ENCODE measurements at places on chromosomes 4 and X.

DNA sequence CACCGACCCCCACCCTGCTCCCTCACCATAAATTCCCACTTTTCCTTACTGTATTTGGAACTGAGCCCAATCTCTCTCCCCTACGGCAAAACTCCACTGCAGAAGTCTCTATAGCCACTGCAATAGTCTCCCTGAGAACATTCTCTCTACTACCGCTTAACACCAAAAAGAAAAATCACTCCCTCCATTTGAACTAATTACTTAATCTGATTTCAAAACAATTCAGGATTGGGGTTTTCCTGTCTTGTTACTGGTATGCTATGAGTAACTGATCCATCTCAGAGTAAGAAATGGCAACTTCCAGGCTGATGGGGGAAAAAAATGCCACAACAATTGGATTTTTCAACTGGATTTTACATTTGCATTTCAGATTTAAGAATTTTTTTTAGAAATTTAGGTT lies 5.8 kb downstream of the PAPSS1 start:
- no peak for DNase-seq

DNA sequence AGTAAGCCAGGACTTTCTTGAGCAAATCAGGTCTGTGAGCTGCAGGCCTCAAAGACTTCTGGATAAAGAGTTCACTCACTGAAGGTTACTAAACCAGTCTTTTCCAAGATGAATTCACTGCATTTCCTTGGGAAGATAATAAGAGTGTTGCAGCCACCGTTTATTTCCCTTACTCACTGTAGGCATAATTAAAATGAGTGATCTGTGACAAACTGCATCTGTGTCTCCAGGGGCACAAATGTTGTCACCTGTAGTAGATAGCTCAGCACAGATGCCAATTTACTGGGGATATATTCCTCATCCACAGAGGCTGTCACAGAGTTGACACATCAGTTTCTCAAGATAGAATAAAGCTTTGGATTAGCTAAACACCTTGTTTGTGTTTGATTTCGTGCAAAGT lies 580.2 kb downstream of the SPRY1 start:
- no peak for DNase-seq

DNA sequence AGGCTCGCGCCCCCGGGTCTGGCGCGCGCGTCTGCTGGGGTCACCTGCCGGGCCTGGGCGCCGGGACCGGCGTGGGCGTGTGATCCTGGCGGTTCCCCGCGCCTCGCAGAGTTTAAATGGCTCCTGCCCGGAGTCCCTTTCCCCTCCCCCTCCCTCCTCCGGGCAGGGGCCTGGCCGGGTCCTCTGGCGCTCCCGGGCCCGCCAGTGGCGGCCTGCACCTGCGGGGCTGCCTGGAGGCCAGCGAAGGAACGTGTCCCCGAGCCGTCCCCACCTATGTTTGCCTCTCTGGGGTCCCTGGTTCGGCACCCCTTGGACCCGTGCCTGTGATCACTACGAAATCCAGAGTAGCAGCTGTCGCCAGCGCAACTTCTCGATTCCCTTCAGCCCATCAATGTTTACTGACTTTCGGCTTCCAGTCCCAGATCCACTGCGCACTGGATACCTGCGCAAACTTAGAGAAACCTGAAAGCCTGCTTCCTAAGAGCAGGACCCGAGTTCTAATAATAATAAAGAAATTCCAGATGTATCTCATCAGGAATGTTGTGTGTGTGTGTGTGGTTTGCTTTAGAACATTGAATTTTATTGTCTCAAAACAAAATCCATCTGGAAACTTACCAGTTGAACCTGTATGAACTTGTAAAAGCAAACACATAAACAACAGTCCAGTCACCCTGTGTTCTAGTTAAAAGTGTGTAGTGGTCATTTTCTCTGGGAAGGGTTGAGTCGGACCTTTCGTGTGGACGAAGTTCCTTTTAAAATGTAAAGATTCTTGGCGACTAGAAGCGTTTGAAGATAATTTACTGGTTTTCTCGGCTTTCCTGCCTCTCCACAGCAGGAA lies 788 bp downstream of the SHROOM2 start:
- DNase-seq = peak; percentile 67

- DNase-seq = no peak
Measured at GRCh38 chr4:169050284-169050683, 40.2 kb upstream of the CBR4 start.

DNA sequence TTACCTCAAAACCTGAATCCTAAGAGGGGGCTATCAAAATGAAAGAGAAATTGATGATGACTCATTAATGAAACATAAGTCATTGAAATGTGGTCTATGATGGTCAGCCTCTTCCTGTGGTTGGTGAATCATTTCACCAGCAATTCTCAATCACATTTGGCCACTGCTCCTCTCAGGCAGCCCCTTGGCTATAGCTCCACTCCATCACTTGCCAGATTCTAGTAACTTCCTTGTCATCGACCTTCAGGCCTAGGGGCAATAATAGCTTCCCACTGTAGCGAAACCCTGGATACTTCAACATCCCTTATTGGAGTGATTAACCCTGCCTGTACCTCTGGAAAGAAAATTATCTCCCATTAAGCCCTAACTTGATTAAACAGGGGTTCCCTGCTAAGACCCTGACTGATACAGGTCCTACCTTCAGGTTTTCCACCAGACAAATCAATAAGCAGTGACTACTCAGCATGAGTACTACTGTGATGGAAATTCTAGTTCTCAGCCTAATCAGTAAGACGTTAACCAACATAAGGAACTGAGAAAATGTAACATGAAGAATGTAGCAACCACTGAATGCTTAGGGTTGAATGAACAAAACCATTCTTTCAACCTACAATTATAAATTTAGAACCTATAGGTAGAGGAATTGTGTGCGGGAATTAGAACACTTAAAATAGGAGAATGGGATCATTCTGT lies 30.4 kb downstream of the ADH7 start:
- no peak for DNase-seq

DNA sequence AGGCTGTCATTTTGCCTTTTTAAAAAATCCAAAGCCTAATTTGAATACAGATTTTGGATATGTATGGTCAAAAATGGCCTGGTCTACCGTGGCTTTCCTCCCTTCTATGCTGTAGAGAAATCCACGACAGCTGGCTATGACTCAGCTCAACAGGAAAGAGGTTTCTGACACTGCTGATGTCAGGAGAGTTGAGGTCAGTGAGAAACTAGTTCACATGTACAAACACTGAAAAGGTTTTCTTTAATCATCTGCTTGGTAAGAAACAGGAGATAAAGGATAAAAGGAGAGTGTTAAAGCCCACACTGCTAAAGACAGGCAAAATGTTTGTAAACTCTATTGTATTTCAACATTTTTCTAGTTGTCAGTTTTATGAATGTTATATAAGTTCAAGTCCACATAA lies 113.9 kb downstream of the NYX start:
- DNase-seq = no peak

GRCh38 chr4:167956676-167957075 lies 135.7 kb upstream of the ANXA10 start:
- DNase-seq = no peak

DNA sequence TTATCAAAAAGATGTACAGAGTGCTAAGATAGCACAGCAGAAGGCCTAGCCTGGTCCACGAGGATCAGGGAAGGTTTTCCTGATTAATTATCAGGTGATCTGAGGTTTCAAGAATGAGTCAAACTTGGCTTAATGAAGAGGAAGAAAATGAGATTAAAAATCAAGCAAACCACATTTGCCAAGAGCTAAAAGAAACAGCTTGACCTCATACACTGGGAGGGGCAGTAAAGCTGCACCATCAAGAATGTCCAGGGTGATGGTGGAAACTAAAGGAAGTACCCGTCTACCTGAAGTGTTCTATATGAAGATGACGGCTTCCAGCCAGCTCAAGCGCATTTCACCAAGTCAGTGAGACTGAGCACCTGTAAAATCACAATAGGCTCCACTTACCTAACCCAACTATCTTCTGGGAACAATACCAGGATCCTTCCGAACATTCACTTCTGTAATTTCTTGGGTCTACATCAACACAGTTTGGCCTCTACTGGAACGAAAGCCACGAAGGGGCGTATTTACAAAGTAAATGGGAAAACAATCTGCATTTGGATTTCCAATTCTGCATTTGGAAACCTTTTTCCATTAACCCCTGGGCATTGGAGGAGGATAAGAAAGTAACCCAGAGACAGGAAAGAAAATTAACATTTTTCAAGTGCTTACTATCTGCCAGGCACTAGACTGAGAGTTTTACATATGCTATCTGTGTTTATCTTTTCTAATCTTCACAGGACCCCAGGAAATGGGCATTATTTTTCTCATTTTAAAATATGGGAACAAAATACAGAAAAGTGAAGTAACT lies 114.0 kb upstream of the DCLK2 start:
- DNase-seq = no peak

- no peak for DNase-seq
Measured at GRCh38 chr4:89762311-89762710, 74.7 kb downstream of the SNCA start.

GRCh38 chr4:123102897-123103471 lies 180.6 kb upstream of the NUDT6 start:
- peak; percentile 2 for DNase-seq

DNA sequence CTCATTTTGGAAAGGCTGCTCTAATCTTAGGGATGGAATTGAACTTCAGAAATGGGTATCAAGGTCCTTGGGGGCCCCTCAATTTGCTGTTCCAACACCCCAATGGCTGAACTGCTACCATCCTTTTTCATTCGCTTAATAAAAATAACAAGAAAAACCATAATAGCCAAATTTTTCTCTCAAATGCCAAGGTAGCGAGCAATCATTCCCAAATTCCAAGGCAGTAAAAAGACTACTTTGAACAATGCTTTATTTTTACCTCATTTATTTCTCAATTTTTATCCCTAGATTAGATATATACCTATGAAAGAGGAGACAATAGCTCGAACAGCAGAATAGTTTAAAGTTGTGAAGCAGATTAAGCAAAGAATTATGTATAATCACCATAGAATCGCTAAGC lies 323.4 kb upstream of the SLC7A11 start:
- DNase-seq = no peak

DNA sequence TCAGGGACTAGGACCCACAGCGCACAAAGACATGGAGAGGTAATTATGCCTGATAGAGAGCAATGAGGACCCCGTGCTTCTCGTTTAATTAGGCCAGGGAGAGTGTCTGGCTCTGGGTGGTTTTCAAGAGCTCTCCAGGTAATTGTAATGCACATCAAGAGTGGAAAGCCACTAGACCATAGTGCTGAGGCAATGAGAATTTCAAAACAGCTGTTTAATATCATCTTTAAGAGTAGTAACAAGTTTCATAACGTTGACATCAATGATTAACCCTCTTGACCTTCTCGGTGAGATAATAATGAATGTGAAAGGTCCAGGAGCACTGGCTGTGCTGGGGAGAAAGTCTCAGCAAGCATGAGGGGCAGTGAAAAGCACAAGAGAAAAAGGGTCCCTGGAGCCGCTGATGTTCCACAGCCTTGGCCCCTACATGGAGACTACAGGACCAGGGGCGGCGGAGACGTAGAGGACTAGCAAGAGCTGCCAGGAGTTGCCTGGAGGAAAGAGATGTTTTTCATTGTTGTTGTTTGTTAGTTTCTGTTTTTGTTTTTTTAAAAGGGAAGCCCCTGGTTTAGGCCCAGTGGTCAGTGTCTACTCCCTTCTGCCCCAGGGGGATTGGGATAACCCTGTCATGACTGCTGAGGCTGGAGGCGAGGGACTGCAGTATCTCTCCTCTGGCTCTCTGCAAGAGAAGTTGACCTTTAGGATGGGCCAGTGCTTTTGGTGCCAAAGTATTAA lies 14.8 kb upstream of the CXCR3 start:
- peak; percentile 91 for DNase-seq

GRCh38 chrX:137194164-137194563 lies 160.4 kb upstream of the GPR101 start:
- no peak for DNase-seq

DNA sequence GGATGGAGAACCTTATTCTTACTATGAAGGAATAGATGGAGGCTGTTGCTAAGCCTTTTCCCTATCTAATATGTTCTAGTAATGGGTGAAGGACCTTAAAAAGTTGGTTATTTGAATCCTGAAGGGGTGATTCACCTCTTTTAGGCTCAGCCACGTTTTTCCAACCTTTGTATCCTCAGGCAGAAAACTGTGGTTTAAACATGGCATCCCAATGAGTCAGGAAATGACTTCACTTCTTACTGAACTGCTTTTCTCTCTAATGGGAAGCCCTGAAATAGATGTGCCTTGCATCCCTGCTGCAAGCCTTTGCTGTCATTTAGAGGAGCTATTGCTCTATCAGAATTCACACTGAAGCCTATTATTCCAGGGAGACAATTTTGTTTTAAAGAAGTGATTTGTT lies 191.0 kb upstream of the ARX start:
- DNase-seq = no peak

GRCh38 chr4:78656968-78657445 lies 105.4 kb downstream of the ANXA3 start:
- no peak for DNase-seq

DNA sequence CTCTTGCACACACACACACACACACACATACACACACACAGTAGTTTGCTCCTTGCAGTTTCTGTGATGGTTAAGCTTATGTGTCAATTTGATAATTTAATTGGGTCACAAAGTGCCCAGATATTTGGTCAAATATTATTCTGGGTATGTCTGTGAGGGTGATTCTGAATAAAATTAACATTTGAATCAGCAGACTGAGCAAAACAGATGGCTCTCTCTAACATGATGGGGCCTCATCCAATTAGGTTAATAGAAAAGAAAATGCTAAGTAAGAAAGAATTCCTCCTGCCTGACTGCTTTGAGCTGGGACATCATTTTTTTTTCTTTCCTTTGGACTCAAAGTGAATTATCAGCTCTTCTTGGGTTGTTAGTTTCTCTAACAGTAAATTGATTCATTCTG lies 191.2 kb upstream of the INTU start:
- no peak for DNase-seq

DNA sequence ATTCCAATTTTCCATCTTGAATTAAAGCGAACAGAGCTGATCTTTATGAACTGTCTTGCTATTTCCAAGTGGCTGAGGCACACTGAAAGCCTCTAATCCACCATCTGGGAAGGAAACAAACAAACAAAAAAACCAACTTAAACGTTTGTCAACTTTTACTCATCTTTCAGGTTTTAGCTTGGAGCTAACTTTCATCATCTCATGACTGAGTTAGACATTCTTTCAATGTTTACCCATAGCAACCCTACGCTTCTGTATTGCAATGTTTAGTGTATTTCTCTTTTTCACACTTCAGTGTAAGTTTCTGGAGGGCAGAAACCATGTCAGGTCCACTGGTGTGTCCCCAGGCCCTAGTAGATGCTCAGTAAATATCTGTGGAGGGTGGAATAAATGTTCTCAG lies 343.8 kb downstream of the GBA3 start:
- no peak for DNase-seq

GRCh38 chr4:139901531-139902320 lies 236.1 kb downstream of the MGST2 start:
- peak; percentile 56 for DNase-seq

DNA sequence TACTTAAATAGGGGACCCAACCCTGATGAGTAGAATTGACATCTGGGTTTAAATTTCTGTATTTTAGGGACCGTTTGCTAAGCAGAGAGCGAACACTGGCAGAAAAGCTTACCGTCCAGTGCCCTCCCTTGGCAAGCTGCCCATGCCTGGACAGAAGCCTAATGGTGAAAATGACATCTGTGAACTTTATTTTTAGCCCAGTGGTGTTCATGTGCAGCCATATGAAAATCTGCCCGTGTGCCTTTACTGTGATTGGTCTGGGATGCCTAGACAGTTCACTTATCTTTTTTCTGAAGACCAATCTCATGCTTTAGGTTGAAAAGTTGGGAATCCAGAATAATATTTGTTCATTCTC lies 1.1 kb downstream of the STBD1 start:
- peak; percentile 36 for DNase-seq

- no peak for DNase-seq
Measured at GRCh38 chr4:185040523-185040922, 22.2 kb downstream of the HELT start.
